ENCODE measurements at places on chromosomes 5 and 9.

- peak; percentile 92 for DNase-seq
Observed at GRCh38 chr5:125612776-125613175, 810.4 kb upstream of the GRAMD2B start.

GRCh38 chr5:61974680-61975079 is 331.3 kb upstream of the KIF2A start:
- no peak for DNase-seq

DNA sequence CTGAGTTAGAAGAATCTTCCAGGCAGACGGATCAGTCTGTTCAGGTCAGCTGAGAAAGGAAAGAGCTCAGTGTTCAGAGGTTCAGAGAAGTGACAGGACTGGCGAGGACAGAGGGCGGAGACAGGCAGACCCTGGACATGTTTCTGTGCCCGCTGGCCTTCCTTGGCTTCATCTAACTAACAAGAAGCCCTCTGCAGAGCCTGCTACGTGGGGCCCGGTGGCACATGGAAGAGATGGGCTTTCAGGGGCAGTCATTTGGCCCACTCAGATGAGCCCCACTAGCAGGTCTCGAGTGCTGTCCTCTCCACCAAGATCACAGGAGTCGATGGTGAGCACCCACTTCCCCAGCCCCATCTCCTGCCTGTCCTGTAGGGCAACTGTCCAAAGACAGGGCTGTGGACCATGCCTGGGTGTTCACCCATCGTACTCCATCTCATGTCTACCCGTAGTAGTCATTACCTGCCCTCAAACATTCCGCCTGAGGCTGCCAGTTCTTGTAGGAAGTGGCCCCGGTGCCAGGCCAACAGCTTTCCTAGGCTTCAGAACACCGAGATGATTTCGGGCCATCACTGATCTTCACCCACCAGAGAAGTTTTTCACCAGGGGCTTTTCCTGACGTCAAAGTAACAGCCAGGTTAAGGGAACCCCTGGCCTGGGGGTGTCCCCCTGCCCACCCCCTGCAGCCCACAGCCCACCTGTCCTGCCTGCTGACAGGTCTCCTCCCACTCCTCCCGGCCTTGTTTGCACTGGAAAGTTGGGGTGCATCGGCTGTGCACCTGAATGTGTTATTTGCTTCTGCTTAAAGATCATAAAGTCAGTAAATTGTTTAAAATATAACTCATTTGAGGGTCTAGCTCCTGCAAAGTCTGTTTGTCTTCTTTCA is 14.0 kb downstream of the IRX2 start:
- no peak for DNase-seq

DNA sequence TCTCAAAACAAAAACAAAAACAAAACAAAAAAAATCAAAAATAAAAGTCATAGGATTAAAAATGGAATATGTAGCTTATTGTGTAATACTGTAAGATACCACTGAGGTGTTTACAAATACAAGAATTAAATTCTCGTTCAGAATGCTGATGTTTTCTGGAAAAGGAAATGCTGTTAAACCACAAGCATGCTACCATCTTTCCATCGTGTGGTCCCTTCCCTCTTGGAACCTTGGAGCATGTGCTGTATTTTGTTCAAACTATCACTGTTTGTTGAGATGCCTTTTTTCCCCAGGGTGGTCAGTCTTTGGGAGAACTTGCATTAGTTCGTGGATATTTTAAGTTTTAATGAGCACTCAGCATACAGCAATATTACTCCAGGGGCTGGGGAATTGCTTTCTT is 39.7 kb downstream of the SUB1 start:
- DNase-seq: no peak

DNA sequence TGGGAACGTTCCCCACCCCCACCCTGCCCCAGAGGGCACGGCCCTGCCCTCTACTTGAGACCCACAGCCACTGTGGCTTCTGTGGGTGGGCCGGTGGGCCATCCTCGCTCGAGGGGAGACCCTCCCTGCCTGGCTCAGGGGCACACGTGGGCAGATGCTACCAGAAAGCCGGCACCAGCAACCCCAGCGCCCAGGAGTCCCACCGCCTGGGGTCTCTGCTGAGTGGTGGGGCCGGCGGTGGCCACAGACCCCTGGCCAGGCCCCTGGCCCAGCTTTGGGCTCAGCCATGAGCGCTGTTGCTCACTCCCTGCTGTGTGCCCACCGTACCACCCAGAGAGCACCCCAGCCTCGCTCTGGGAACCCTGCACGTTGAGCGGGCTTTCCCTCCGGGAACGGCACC is 16.5 kb upstream of the NRARP start:
- no peak for DNase-seq
